ENCODE measurements at places on chromosomes 1 and 21.

DNA sequence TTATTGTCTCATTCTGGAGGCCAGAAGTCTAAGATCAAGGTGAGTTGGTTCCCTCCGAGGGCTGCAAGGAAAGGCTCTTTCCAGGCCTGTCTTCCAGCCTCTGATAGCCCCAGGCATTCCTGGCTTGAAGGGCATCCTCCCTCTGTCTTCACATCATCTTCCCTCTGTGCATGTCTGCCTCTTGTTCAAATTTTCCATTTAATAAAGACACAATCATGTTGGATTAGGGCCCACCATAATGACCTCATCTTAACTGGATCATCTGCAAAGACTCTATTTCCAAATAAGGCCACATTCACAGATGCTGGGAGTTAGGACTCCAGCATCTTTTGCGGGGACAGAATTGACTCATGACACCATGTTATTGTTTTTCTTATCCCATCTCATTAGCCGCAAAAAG lies 24.5 kb downstream of the HUNK start:
- no peak for DNase-seq

GRCh38 chr21:42580793-42581321 lies 67.2 kb downstream of the SLC37A1 start:
- DNase-seq = no peak

- no peak for DNase-seq
Observed at GRCh38 chr1:51512606-51513005, 6.5 kb downstream of the EPS15 start.

DNA sequence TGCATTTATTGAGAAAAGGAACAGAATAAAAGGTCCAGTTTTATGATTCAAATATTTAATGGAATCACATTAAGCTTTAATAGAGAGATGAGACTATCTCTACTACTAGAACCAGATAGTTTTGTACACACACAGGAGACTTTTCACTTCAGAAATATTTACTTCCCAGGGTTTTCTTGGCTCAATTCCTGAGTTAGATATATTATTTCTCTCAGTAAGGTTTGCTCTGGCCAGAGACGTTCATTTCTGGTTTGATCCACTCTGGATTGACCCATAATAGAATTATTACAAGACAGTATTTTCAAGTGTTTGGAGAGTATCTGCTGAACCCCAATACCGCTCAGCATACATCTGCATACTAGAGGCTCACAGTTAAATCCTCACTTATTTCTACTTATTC lies 1.3 kb upstream of the RCOR3 start:
- no peak for DNase-seq

GRCh38 chr1:72241397-72241796 lies 40.9 kb downstream of the NEGR1 start:
- DNase-seq = no peak

DNA sequence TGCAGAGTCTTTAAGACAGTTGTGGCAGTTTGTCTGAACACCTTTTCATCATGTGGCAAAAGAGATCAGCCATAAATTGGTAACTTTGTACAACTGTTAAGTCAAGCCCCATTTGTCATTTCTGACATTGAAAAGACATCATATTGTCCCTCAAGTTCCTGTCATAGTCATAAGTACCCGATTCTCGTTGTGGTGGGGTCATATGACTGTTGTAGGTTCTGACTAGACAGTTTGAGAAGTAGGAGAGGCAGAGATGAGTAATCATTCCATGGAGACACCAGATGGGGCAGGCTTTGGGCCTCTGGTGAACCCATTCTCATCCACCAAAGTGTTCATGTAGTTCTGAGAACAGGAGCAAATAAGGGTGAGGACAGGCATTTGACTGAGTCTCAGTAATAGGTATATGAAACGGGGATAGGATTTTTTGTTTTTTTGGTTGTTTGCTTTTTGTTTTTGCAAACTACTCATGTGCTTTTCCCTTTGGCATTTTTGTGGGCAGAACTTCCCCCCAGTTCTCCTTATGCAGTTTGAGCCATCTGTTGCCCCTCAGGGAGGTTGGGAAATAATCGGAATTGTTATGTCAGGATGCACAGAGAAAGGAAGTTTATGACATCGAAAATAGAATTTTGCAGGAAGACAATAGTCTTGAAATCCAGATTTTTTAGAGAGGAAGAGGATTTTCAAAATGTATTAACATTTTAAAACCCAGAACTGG lies 86.9 kb upstream of the KCNE2 start:
- DNase-seq = no peak

DNA sequence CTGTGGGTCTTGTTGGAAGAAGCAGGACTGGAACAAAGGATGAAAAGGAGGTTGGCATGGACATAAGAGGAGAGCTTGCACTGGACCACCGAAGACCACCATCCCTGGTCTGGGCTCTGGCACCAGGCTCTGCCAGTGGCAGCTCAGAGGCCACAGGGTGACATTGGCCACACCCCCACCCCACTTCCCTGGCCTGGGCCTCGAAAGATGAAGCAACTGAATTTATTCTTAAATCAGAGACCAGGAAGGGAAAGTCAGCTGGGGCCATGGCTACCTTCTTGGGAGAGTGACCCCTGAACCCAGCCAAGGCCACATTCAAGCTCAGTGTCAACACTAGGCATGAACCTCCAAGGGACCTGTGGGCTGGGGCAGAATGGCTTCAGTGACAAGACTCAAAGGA lies 4.0 kb downstream of the KLHDC7A start:
- DNase-seq = no peak

GRCh38 chr1:202923533-202923932 lies 3.5 kb downstream of the KLHL12 start:
- DNase-seq = no peak

DNA sequence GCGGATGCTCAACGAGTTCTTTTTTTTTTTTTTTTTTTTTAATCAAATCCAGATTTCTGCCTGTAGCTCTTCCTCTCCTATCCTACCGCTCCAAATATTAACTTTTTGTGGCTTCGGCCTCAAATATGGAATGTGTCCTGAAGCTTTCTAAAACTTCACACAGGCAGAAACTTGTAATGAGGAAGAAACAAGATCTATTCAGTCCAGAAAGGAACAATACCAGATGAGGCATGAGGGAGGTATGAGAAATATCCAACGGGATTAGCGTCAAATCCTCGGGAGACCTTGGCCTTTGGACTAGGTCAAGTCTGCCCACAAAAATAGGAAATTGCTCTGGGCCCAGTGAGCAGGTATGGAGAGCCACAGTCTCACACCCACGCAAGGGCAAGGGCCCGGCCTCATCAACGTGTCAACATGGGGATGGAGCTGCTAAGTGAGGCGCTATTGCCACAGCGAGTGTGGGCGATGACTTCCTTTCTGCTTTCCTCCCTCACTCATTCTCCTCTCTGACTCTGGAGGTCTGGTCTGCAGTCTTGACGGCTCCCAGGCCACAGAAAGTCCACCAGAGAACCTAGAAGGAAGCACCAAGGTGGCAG lies 66.6 kb downstream of the BCAR3 start:
- DNase-seq = peak; percentile 12

DNA sequence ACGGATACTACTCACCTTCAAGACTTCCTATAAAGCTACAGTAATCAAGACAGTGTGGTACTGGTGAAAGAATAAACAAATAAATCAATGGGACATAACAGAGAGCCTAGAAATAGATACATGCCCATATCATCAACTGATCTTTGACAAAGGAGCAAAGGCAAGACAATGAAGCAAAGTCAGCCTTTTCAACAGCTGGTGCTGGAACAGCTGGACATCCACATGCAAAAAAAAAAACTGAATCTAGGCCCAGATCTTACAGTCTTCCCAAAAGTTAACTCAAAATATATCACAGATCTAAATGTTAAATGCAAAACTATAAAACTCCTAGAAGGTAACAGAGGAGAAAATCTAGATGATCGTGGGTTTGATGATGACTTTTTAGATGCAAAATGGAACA lies 170.3 kb downstream of the MIS18A start:
- DNase-seq = no peak

DNA sequence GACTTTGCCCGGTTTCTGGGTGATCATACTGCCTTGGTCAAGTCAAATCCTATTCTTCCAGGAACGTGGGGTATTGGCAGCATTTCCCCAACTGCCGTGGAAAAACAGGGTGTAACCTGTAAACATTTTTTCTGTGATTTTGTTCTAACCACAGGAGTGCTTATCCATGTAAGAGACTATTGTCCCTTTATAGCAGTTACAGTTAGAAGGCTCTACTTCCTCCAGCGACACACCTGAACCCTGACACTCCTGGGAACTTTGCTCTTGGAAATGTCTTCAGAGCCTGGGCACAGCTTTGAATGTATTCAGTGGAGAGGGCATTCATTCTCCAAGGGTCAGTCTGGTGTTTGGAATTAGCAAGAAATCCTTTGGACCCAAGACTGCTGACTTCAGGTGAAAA lies 26.4 kb upstream of the ARHGEF10L start:
- DNase-seq = no peak

DNA sequence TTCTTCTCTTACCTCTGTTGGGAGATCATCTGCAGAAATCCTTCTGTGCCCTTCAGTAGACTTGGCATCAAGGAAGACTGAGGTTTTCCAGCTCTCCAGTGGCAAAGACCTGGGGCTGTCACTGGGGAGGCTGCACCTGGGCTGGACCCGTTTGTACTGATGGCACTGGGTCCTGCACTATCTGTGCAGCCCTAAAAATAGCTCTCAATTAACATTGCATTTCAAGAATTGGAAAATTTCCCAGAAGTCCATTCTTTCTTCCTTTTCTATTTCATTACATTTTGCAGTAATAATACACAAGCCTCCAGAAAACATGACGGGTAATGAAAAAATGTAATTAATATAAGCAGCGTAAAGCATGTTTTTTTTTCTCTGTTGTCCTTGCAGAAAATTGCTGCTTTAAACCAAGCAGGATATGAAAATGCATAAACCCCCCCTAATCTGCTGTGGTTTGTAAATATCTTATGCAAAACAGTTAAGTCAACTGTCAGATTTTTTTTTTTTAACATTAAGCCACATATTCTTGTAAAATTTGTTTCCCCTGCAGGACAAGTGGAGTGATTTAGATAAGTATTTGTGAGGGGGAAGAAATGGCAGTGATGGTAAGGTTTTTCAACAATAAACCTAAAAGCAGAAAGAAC lies 64.9 kb downstream of the LMO4 start:
- DNase-seq = no peak

DNA sequence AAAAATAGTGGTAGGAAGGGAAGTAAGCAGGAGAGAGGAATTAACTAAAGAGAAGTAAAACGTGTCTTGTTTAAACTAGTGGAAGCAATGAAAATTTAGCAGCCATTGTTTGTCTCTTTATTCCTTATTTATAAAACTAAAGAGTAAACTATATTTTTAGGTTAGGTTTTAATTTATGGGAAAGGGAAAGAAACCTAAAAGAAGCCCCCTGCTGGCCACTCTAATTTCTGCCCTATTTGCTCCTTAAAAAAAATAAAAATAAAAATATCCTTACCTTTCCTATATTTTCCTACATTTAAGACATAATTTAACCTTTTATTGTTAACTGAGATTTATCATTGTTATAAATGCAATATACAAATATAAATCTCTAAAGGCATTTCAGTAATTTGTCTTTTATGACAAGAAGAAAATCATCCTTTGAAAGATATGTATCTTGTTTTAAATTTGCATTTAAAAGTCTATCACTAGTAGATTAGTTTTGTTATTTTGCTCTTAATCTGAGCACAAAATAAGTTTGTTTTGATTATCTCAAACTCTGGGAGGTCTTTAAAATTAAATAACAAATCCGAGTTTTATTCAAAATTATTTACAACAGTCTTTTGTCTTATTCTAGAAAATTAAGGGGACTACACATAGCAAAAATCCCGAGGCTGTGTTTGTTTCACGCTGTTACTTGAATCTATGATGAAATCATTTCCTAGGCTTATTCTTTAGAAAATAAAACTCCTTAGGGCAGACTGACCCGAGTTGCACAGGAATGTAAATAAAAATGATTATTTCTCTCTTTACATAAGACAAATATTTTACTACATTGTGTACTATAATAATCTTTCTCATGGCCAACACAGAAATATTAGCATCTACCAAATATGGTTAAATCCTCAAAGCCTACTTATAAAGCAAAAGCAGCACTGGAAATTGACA lies 201.7 kb downstream of the NRIP1 start:
- DNase-seq = no peak

DNA sequence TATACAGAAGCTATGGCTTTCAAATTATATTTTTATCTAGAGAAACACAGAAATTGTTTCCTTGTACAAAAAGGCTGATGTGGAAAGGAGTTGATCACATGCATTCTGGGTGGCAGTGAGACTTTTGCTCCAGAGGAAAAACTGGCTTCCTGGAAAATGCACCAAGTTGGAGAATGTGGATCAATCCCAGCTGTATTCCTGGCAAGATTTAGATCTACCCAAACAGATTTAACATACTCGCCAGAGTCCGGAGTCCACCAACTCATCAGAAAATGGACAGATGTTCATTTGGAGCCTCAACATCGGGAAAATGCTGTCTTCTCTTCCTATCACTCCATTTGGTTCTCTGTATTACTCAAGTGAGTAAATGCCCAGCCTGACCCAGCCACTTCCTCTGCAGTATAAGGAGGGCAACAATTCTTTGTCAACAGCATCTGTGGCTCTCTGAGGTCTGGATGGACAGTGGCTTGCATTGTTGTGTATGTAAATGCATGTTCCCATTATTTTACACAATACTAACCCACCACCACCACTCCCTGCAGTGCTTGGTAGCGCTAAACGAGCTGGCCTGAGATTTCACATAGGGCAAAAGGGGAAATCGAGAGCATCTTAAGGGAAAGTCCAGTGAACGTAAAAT lies 226.2 kb upstream of the IRF2BP2 start:
- no peak for DNase-seq

- DNase-seq = no peak
Observed at GRCh38 chr1:201702936-201703335, 126.0 kb upstream of the IPO9 start.

- no peak for DNase-seq
Observed at GRCh38 chr1:20080441-20081352, 10.7 kb downstream of the PLA2G5 start.

GRCh38 chr1:200479816-200480215 lies 70.0 kb upstream of the ZNF281 start:
- no peak for DNase-seq

GRCh38 chr1:152533327-152533938 lies 19.2 kb downstream of the CRCT1 start:
- no peak for DNase-seq

GRCh38 chr1:76481672-76482071 lies 385.6 kb upstream of the ST6GALNAC5 start:
- no peak for DNase-seq

- DNase-seq = no peak
Observed at GRCh38 chr1:238606896-238607295, 716.2 kb upstream of the ZP4 start.

Measured in stimulated activated CD4-positive, alpha-beta T cell treated with anti-CD3 and anti-CD28 coated beads, Interleukin-15, amount 100 ng/mL, for 1 hour (primary cell).